ENCODE measurements at places on chromosomes 11 and 22.
A peak's percentile ranks its signal among the peaks of the same experiment; 100 is the strongest.

DNA sequence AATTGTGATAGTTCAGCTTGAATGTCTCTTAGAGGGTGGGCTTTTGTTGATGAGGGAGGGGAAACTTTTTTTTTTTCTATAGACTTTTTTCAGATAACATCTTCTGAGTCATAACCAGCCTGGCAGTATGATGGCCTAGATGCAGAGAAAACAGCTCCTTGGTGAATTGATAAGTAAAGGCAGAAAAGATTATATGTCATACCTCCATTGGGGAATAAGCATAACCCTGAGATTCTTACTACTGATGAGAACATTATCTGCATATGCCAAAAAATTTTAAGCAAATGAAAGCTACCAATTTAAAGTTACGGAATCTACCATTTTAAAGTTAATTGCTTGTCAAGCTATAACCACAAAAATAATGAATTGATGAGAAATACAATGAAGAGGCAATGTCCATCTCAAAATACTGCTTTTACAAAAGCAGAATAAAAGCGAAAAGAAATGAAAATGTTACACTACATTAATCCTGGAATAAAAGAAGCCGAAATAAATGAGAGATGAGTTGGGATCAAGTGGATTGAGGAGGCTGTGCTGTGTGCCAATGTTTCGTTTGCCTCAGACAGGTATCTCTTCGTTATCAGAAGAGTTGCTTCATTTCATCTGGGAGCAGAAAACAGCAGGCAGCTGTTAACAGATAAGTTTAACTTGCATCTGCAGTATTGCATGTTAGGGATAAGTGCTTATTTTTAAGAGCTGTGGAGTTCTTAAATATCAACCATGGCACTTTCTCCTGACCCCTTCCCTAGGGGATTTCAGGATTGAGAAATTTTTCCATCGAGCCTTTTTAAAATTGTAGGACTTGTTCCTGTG lies 3.9 kb downstream of the MALAT1 start:
- DNase-seq, result peak; percentile 70

DNA sequence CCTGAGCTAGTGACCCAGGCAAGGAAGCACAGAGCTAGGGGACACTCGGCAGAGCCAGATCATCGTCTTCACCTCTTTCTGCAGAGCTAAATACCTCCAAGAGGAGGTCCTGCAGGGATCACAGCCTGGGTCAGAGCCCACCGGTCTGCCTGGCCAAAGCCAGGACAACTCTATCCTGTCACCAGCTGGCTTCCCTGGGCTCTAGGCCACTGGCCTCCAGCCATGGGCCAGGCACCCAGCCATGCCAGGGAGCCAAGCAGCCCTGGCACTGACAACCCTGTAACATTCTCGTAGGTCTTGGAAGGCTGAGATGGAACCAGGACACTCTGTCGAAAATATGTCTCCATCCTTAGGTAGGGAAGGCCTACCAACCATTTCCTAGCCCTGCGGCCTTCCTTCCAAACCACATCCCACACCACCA lies 270.1 kb downstream of the BUD13 start:
- no peak for DNase-seq

GRCh38 chr22:34973016-34973415 lies 92.9 kb upstream of the ISX start:
- DNase-seq, result no peak

- DNase-seq, result peak; percentile 82
Observed at GRCh38 chr11:2312232-2313042, 10.6 kb downstream of the TSPAN32 start.

DNA sequence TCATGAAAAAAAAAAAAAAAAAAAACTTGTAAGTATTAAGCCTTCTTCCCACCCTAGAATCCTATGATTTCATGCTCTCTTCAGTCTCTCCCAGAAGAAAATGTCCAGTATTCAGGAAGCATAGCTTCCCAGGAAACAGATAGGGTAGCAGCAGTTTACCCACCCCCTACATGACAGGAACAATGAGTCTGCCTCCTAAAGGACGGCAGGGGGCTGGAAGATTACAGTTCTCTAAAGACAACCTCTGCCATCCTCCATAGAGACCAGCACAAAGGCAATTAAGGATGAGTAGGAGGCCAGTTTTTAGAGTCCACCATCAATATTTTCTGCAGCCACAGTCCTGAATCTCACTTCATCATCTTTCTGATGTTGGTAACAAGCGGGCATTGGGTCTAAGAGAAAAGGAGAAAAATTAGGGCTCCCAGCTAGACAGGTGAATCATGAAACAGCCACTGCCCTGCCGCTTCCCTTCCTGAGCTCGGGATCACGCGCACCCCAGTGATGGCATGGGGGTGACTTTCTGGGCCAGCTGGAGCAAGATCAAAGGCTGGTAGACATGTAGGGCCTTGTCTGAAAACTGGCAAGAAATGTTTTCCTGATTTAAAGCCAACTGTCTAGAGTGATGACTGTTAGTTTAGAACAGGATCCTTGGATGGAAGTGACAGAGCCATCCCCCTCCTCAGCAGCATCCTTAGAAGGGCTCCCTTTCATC lies 322.8 kb downstream of the LARGE1 start:
- no peak for DNase-seq

GRCh38 chr11:28760676-28761390 lies 652.6 kb downstream of the METTL15 start:
- peak; percentile 12 for DNase-seq

DNA sequence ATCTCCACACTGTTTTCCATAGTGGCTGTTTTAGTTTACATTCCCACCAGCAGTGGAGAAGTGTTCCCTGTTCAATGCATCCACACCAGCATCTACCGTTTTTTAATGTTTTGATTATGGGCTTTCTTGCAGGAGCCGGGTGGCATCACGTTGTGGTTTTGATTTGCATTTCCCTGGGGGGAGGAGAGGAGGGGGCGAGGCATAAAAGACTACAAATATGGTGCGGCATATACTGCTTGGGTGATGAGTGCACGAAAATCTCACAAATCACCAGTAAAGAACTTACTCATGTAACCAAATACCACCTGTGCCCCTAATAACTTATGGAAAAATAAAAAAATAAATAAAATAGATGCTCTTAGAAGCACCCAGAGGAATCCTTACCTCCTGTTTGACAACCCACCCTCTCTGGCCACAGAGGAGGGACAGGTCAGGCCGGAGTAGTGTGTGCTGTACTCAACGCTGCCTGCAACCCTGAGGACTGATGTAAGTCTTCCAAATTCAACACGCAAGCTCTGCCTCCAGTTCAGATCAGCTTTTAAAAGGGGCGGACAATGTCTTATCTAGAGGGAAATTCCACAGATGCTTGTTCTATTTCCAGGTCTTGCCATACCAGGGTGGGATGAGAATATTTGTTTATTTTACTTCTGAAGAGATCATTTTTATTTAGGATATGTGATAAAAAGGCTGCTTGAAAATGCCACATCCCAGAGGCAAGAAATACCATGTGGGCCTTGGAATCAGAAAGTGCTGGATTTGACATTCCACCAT lies 329.6 kb upstream of the B3GAT1 start:
- peak; percentile 2 for DNase-seq

GRCh38 chr11:128735935-128736605 lies 42.2 kb downstream of the FLI1 start:
- no peak for DNase-seq

DNA sequence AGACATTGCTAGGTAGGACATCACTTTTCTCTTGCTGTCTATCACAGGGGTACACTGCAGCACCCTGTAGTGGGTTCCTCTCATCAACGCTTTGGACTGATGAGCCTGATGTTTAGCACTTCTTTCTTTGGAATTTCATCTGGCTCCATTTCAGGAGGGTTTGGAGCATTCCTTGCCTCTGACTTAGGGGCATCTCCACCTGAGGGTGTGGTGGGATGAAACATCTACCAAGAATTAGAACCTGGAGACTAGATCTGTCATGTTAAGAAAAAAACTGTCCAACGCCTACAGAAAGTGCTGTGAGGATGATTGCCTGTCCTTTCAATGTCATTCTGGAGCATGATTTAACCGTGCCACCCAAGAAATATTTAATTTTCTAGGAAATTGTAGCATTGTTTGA lies 648.4 kb downstream of the ETS1 start:
- DNase-seq, result no peak

DNA sequence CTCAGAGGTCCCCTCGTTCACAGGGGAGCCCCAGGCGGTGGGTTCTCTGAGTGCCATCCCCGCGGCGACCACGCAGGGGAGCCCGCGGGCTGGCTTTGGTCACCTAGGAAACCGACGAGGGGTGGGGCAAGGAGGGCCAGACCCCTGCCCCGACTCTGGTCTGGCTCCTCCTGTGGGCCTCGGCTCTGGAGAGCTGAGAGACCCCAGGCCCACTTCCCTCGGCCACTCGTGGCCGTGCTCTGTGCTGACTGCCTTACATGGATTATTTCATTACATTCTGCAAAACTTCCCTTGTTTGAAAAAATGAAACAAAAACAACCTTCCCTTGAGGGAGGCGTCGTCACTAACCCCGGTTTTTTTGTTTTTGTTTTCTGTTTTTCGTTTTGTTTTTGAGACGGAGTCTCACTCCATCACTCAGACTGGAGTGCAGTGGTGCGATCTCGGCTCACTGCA lies 15.1 kb upstream of the CYTH4 start:
- DNase-seq, result peak; percentile 35

- no peak for DNase-seq
Observed at GRCh38 chr11:20561915-20562314, 37.5 kb upstream of the SLC6A5 start.

GRCh38 chr11:57370941-57371340 lies 10.0 kb downstream of the PRG3 start:
- DNase-seq, result no peak

DNA sequence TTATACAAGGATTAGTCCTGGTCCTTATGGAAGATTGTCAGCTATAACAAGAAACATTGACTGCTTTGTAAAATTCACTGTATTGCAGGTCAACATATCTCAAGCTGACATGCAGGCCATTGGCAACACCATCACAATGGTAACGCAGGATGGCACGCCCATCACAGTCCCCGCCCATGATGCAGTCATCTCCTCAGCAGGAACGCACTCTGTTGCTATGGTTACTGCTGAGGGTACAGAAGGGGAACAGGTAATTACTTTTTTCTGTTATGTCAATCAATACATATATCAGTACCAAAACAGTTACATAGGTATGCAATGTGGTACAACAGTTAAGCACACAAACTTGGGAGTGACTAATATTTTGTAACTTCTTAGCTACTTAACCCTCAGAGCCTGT lies 55.3 kb downstream of the ZNF143 start:
- DNase-seq, result no peak

DNA sequence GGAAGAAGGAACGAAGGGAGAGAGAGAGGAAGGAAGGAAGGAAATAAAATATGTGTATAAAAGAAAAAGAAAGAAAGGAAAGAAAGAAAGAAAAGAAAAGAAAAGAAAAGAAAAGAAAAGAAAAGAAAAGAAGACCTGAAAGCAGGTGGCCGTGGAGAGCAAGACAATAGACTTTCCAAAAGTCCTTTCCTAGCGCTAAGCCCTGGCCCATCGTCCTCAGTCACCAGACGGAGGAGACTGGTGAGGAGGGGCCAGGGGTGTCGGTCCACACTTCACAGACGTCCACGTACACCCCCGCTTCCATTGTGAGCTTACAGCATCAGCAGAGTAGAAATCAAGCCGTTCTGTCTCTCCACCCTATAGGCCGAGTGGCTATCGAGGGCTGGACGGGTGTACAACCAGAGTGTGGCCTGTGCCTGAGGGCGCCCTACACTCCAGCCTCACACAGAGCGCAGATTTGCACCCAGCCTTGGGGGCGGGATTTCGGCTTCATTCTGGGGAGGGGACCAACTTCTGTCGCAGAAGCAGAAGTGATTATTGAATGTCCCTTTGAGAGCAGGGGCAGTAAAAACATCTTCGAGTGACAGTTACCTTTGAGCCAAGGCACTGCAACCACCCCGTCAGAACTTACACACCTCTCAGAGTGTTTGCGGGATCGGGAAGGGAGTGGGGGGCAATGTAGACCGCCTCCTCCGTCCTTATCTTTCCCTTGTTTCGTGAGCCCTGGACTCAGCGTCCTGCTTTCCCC lies 2.0 kb upstream of the BSX start:
- no peak for DNase-seq

- no peak for DNase-seq
Observed at GRCh38 chr11:72432347-72433287, 1.7 kb downstream of the CLPB start.

- DNase-seq, result no peak
Observed at GRCh38 chr11:1480191-1480554, 6.4 kb downstream of the MOB2 start.

- peak; percentile 31 for DNase-seq
Observed at GRCh38 chr22:40215266-40215665, 37.5 kb downstream of the TNRC6B start.

- peak; percentile 51 for DNase-seq
Observed at GRCh38 chr11:111982019-111982464, 43.2 kb upstream of the DLAT start.

- no peak for DNase-seq
Observed at GRCh38 chr11:107215010-107215409, 196.7 kb upstream of the GUCY1A2 start.

DNA sequence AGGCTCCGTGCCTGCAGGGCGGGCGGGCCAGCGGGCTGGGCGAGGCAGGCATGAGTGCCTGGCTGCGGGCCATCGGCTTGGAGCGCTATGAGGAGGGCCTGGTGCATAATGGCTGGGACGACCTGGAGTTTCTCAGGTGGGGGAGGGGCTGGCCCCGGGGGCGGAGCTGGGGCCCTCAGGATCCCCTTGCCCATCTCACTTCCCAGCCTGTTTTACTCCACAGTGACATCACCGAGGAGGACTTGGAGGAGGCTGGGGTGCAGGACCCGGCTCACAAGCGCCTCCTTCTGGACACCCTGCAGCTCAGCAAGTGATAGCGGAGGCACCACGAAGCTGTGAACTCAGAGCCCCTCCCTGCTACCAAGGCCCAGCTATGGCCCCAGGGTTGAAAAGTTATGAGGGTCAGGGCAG lies 5.9 kb downstream of the PHOX2A start:
- DNase-seq, result peak; percentile 63

DNA sequence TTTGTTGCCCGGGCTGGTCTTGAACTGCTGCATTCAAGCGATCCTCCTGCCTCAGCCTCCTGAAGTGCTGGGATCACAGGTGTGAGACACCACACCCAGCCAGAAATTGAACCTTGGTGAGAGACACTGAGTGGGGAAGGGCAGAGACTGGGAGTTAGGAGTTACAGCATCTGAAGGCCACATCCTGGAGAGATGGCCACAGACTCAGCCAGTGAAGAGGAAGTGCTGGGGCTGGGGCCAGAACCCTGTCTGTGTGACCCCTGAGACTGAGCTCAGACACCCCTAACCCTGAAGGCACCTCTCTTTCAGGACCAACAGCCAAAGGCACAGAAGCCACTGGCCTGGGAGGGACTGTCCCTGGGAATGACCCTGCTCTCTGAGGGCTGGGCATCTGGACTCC lies 33.8 kb downstream of the TXN2 start:
- no peak for DNase-seq

GRCh38 chr22:41943661-41944209 lies 3.2 kb downstream of the CENPM start:
- DNase-seq, result peak; percentile 68

GRCh38 chr11:18594999-18595749 lies 4.4 kb upstream of the MISFA start:
- DNase-seq, result peak; percentile 36

DNA sequence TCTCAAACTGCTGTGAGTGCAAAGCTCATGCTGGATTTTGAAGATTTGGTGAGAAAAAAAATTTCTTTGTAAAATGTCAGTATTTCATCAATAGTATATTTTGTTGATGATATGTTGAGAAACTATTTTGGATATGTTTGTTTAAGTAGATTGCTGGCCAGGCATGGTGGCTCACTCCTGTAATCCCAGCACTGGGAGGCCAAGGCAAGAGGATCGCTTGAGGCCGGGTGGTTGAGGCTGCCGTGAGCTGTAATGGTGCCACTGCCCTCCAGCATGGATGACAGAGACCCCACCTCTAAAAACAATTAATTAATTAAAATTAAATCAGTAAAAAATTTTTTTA lies 6.9 kb upstream of the IFITM3 start:
- DNase-seq, result no peak

Data from myocyte (in vitro differentiated cells).